Epithelial cell of proximal tubule (primary cell): ENCODE measurements at places on chromosomes 7 and 10. TPM values are rescaled to one million over a fixed set of nuclear protein-coding genes. Genes with fewer than 3 reads are reported as not detected.

PRLHR gene
- total RNA-seq: not detected in 2 replicates

NPSR1 gene
- not detected in 2 replicates for total RNA-seq

OPALIN gene
- total RNA-seq: not detected in 2 replicates

EN2 gene
- total RNA-seq: not detected in 2 replicates

AQP1 gene
- total RNA-seq: 0.72 and 2.1 TPM in 2 replicates

PDE6C gene
- total RNA-seq: not detected in 2 replicates

ZNF138 gene
- 6.6 and 7.7 TPM in 2 replicates for total RNA-seq

HOXA2 gene
- total RNA-seq: 0.69 and 2.0 TPM in 2 replicates

SPDYE9 gene
- total RNA-seq: not detected in 2 replicates

SPDYE1 gene
- total RNA-seq: not detected in 2 replicates

TRIM74 gene
- total RNA-seq: not detected in 2 replicates

FAM180A gene
- total RNA-seq: not detected in 2 replicates

VPS26A gene
- total RNA-seq: 23.6 and 25.0 TPM in 2 replicates

ZNF716 gene
- total RNA-seq: not detected in 2 replicates
